Astrocyte of the cerebellum (primary cell): ENCODE measurements at places on chromosomes 11 and 22.
A peak's percentile ranks its signal among the peaks of the same experiment; 100 is the strongest.

DNA sequence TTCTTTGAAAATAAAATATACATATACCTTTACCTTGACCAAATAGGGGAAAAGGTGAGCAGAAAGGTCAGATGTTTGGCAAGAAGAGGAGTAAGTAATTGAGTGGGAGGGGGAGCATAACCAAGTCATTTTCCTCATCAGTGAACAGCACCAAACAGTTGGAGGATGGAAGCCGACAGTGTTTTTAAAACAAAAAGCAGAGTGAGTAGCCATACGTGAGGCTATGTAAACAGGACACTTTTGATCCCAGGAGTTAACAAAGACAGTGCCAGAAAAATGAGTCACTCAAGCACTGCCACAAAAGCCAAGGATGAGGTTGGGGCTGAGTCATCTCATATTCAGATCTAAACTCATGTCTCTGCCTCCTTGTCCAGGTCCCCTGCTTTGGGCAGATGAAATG lies 734.7 kb downstream of the KCNA4 start:
- DNase-seq, result peak; percentile 96

- DNase-seq, result no peak
Observed at GRCh38 chr11:85805387-85805786, 5.6 kb downstream of the SYTL2 start.

- DNase-seq, result peak; percentile 100
Observed at GRCh38 chr11:57778318-57779037, 16.9 kb downstream of the CTNND1 start.

GRCh38 chr22:37211075-37211865 lies 1.0 kb downstream of the SSTR3 start:
- DNase-seq, result no peak

- no peak for DNase-seq
Observed at GRCh38 chr11:540583-541432, 3.5 kb downstream of the LRRC56 start.

DNA sequence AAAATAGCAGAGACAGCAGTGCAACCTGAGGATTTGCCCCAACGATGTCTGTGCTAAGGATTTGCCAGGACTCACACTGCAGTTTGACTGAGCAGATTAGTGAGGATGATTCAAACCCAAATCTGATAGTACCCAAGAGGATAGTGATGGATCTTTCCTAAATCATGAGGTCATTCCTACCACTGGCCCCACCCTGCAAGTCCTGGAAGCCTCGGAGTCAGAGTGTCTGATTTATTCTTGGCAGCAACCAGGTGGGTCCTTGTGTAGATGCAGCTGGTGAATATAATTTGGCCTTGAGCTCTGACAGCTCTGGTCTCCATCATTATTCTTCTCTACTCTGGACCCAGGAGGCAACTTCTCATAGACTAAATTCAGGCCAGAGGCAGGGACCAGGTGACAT lies 179.3 kb upstream of the RAG2 start:
- no peak for DNase-seq

DNA sequence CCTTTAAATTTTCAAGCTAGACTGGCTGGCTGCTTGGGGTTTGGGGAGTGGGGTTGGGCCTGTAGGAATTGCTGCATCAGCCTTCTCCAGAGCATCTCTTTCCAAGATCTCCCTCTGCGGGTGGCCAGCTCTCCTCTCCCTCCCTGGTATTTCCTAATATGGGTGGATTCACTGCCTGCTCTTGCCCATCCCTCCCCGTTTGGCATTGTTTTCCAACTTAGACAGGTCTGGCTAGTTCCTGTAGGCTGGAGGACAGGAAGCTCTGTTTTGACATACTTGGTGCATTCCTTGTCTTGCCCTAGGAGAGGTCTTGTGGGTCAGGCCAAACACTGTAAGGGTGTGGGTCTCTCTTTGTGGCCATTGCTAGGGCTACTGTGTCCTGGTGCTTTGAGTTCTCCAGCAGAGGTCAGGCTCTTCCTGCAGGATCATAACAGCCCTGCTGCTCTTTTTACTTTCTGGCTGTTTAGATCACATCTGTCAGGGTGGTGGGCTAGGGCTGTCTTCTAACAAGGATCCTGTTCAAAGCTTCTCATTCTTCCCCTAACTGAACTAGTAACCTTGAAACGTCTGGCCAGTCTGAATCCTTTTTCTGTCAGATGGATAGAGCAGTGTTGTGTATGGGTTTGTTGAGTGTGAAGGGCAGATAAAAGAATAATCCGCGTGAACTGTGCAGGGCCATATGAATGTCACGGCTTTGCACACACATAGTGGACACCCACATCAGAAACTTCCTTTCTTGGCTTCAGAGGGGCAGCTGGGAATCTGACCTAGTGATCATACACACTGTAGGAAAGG lies 18.3 kb upstream of the MICALL1 start:
- peak; percentile 77 for DNase-seq
